Right hindlimb (tissue), 1 donor: ENCODE measurements at places on chromosomes 3 and 15.

DNA sequence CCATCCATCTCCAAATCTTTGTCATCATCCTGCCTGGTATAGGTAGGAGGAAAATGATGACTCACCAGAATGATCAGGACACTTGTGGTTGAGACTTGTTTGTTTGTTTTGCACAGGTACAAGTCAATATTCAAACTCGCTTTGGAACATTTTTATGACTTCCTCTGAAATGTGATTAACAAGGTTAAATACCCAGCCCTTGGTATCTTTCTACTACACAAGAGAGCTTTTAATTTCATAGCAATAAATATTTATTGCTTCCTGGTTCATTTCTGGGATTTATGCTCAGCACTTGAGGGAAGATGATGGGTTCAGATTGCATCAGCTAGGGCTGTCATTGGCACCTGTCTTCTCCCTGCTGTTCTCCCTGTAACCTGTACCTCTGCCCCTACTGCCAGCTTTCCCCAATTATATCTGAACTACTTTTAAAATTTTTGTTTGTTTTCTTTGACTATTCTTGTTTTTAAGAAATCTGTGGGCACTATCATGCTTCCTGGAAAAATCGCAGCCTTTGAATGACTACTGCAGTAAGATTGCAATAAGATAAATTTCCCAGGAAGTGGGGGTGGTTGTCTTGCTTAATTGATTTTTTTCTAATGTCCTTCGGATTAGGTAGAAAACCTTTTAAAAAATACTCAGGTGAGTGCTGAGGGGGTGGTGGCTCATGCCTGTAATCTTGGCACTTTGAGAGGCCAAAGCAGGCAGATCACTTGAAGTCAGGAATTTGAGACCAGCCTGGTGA, 24.3 kb upstream of the GCNT3 start:
- DNase-seq, result no peak

DNA sequence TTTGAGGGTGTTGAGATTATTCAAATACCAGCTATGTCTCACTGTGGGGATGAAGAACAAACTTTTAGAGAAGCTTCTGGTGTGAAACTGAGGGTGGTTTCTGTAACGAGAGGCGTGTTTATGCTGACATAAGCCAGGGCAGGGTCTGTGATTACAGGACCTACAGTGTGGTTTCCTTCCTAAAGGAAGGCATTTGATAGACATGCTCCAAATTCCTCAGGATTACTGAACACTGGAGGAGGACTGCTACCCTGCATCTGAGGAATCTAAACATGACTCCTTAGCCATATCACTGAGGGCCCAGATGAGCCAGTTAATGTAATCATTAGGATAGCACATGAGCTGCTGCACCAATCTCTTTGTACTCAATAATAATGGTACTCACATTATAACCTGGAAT, 328.4 kb upstream of the UMPS start:
- no peak for DNase-seq

DNA sequence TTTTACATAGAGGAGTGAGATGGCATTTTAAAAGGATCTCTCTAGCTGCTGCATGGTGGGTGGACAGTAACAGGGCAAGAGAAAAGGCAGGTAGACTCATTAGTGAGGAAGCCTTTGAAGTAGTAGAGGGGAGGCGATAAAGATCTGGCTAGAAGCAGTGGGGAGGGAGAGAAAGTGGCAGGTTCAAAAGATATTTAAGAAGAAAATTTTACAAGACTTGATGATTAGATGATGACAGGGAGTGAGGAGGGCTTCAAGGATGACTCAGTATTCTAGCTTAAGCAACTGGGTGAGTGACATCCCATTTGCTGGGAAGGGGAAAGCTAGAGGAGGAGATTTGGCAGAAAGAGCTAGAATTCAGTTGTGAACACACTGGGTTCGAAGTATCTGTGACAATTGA, 3.8 kb upstream of the BRPF1 start:
- no peak for DNase-seq

- DNase-seq, result no peak
Observed at GRCh38 chr15:83200162-83200561, 7.5 kb downstream of the HDGFL3 start.

DNA sequence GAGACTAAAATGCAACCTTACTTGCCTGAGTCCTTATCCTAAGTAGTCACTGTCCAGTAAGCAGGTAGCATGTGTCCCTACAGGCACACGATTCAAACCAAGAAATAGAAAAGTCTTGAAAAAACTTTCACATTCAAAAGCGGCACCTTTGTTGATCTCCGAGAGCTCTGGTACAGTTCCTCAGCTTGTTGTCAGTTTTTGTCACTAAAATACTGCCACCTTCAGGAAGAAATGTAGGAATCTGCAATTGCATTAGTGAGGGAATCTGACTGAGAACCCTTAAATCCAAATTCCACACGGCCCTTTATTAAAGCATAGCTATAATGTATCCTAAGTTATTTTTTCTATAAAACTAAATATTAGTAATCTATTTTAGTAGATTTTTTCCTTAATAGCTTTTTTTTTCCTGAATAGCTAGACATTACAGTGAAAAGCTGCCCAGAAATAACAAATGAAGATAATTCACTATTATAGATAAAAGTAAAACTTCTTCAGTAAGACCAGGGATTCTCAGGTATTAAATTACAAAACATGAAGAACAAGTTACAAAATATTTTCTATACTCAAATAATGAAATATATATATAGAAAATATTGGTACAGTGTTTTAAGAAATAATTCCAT, 44.0 kb downstream of the CCDC54 start:
- DNase-seq, result no peak

DNA sequence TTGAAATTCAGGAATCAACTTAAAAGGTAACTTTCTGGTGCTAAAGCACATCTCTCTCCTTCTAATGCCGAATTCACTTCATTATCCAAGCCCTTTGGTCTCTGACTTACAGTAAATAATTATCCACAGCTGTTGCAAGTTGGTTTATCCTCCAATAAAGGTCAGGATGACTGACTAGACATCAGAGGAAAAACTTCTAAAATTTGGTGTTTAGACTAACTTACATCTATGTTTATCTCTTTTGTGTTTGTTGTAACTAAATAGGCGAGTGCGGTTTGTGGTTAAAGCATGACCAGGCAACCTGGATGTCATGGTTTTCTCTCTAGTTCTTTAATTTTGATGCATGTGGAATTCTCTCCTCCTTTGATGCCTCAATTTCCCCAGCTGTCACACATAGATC, 237.4 kb upstream of the LRTM1 start:
- no peak for DNase-seq

- DNase-seq, result no peak
Observed at GRCh38 chr3:187840856-187841255, 95.6 kb upstream of the BCL6 start.

DNA sequence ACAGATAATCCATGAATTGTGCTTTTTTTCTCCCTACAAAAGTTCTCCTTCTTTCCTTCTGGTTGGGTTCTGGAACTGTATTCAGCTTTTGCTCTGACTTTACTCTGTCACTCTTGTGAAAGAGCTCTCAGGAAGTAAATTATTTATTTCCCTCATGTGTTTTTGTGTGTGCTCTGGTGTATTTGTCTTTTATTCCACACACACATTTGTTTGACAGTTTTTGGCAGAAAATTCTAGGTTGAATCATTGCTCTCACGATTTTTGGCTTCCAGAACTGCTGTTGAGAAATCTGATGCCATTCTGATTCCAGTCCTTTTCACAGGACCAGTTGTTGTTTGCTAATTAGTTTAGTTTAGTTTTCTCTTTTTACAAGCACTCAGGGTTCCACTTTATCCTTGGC, 172.8 kb downstream of the PLCH1 start:
- no peak for DNase-seq

- no peak for DNase-seq
Observed at GRCh38 chr15:54517366-54517765, 539.1 kb downstream of the UNC13C start.

DNA sequence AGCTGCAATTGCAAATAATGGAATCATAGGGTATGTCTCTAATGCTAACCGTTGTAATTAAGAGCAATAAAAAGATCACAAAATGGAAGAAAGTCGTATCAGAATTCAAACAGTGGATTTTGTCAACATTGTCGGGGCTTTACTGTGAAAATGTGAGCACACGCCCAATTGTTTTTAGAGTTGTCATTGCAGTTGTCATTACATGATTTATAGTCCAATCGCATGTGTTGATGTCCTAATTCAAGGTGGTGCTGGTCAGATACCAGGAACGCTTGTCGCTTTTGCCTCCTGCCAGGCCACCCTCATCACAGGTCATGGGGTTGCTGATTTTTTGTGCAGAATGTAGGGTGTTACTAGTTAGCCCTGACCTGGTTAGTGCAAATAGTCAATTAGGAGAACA, 16.2 kb downstream of the TRPM1 start:
- DNase-seq, result no peak

- no peak for DNase-seq
Observed at GRCh38 chr15:65260968-65261367, 25.7 kb downstream of the PARP16 start.

DNA sequence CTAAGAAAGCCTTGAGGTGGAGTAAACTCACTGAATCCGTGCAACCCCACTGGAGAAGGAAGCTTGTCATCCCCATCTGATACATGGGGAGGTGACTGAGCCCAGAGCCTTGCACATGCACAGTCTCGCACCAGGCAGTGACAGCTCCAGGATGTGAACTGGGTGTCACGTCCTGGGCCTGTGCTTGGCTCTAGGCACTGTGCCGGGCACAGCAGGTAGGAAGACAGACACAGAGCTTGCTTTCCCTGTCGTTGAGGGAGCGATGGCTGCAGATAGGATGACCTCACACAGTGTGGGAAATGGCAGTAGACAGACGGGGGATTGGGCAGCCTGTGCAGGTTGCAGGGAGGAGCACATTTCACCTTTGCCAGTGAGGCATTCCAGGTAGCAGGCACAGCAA, 12.2 kb upstream of the ATP2B2 start:
- peak; percentile 4 for DNase-seq

- DNase-seq, result peak; percentile 71
Observed at GRCh38 chr15:61051569-61052031, 177.5 kb downstream of the RORA start.

DNA sequence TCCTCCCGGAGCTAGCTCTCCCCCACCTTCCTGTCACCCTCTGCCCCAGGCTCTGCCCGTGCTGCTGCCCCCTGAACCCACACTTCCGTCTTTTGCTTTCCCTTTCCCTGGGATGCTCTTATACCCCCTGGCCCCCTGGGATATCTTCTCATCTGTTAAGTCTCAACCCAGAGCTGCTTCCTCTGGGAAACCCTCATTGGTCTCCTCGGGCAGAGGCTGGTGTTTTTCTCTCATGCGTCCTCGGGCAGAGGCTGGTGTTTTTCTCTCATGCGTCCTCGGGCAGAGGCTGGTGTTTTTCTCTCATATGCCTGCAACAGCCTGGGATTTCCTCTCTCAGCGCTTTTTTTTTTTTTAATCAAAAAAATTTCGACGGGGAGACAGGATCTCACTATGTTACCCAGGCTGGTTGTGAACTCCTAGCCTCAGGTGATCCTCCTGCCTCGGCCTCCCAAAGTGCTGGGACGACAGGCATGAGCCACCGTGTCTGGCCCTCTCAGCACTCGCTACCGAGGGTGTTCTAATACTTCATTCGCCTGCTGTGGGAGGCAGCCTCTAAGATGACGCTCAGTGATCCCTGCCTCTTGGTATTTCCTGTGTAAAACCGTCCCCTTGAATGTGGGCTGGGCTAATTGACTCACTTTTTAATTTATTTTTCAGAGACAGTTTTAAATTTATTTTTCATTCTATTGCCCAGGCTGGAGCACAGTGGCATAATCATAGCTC, 62.7 kb upstream of the TFRC start:
- DNase-seq, result no peak

- no peak for DNase-seq
Observed at GRCh38 chr3:53038679-53039375, 7.0 kb downstream of the SFMBT1 start.

DNA sequence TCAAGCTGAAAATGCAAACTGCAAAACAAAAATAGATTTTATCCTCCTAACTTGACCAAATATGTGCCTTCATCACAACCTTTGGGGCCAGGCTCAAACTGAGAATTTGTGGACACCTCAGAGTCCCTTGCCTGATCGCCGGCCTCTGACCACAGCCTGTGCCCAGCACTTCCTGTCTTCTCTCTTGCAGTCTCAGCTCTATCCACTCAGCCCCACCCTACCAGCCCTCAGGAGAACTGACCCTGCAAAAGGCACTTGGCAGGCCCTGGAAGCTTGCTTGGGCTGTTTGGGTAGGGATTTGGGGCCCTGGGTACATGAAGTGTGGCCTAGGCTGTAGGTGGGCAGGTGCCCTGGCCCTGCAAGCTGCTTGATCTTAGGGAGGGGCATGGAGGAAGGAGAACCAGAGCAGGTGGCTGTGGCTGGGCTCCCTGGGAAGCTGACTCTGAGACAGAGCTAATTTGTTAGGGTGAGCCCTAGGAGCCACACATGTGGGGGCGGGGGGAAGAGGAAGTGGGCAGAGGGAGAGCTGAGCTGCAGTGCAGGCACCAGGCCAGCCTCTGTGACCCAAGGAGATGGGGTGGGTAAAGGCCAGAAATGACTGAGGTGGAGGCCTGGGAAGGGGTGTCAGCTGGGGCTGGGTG, 8.6 kb downstream of the CLEC3B start:
- DNase-seq, result no peak

DNA sequence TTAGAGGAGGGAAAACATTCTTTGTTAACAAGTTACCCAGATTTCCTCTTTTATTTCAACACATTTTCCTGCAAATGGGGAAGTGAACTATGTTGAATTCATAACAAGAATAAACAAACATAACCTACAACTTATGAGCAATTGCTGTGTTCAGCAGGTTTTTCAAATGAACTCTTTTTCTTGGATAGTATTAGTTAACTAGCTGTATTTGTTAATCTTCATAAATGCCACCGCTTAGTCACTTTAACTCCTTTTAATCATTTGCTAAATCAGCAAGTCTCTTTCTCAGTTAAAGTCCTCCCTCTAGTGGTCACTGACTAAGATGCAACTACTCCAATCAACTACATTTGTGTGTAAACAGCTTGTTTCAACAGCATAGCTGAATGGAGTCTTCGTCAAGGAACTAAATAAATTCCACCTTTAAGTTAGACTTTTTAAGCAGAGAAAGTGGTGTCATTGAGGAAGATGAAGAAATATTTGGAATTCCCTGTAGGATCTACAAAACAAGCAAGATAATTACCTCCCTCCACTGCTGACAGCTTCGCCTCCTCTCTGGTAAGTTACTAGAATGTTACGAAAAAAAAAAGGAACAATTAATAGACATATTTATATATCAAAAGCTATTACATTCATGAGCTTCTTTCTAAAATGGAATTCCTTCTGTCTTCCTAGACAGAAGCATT, 1122.0 kb downstream of the ROBO1 start:
- no peak for DNase-seq
